ENCODE measurements at places on chromosomes 16 and 17.

DNA sequence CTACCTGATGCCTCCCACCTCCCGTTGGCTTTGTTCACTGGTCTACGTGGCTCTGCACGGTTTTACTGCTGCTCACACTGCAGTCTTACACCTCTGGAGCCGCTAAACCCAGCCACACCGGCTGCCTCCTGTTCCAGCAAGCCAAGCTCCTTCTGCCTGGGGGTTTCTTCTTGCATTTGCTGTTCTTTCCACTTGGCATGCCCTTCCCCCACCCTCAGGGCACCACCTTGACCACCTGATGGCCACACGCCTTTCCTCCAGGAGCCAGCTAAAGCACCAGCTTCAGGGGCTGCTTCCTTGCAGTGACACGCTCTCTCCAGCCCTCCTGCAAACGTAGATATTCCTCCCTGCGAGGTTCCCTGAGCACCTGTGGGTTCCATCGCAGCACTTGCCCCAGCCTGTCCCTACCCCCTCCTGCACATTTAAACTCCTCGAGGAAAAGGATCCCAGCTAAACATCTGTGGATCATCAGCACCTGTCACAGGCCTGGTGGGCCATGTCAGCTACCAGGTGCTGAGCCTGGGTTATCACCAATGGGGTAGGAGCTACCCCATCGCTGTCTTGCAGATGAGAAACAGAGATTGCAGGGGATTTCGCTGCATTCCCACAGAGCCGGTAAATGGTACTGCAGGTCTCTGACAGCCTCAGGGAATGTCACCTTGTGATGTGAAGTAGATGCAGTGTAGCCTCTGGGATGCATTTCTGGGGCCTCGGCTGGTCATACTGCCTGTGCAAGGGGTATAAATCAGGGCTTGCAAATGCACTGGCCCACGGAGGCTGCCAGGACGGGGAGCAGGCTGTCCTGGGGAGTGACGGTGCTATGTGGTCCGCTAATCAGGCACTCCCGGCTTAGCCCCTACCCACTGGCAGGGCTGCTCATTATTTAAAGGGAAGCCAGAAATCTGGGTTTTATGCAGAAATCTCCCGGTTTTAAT lies 285.2 kb downstream of the CPPED1 start:
- no peak for DNase-seq

DNA sequence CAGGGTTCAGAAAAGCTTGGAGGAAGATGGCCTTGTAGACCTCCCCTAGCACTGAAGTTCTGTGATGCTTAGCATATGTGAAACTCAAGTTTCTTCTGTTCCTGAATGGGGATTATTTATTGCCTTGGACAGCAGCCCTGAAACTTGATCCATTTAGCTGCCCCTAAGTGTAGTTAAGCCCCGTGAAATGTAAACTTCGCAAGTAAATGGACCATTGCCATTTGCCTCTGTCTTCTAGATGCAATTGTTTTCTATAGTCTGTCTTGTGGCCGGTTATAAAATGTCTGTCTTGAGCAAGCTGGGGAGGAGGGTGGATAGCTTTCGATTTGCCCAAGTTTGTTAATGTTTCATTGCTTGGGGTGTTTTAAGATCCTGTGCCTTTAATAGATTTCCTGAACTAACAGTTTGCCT lies 261.8 kb downstream of the CDH13 start:
- DNase-seq: no peak

- DNase-seq: no peak
Measured at GRCh38 chr16:54460263-54460860, 173.8 kb upstream of the IRX3 start.

GRCh38 chr17:2444382-2444781 lies 43.5 kb upstream of the MNT start:
- DNase-seq: no peak

- no peak for DNase-seq
Measured at GRCh38 chr17:4585638-4585994, 1.3 kb downstream of the SMTNL2 start.

- no peak for DNase-seq
Measured at GRCh38 chr17:66527335-66527734, 224.9 kb downstream of the PRKCA start.

DNA sequence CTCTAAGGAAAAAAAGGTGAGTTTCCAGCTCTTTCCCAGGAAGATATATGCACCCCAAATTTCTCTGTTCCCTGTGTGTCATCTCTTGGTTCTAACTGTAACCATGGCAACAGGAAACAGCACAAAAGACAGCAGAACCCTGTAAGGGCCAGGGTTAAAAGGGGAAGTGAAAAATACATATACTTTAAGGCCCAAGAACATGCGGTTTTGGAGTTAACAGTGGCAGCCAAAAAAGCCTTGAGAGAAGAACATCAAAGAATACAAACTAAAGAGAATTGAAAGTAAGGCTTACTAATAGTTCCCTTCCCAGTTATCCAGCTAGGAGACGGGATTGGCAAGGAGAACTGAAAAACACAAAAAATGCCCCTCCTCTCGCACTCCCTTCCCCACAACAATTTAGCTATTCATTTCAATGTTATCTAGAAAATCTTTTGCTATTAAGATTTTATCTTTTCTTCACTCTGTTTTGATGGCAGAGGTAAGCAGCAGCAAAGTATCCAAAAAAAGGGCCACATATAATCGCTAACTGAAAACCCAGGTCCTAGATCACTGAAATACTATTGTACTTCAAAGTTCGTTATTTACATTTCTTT lies 1.5 kb downstream of the SPOP start:
- DNase-seq: no peak

DNA sequence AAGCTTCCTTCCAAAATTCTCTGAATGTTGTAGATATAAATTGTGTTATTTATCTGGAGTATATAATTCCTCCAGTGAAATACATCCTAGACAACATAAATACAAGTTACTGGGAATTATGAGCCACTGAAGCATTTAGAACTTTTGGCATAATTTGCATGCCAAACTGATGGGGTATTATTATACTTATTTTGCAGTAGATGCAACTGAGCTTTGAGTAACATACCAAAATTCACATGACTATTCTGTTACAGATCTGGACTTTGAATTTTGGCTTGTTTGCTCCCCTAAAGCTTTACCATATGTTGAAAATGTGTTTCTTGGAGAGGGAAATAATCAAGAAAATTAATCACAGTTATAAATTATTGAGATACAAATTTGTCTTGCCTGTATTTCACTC lies 372.5 kb downstream of the CDH11 start:
- DNase-seq: no peak

DNA sequence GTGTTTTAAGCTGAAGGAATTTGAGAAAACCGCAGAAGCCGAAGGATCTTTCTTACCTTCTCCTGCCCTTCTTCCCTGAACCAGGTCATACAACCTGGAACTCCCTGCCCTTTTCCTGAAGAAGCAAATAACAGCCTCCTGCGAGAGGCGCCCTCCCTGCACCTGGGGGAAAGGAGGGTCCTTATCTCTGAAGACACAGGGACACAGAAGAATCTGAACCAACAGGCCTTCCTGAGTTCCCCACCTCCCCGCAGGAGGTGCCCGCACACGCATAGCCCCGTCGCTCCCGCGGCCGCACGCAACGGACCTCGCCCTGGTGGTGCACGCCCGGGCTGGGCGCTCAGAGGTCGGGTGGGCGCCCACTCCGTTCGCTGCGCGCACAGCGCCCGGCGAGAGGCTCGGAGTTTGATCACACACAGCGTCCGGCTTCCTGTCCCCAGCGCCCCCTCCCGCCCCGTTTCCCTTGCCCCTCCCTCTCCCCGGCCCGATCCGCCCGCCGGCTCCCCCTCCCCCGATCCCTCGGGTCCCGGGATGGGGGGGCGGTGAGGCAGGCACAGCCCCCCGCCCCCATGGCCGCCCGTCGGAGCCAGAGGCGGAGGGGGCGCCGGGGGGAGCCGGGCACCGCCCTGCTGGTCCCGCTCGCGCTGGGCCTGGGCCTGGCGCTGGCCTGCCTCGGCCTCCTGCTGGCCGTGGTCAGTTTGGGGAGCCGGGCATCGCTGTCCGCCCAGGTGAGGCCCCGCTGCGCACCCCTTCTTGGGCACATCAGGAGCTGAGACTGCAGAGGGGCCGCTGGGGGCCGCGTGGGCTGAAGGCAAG lies at the start of gene TNFSF12:
TNFSF12 (plus strand) TSS at position 474 of the 816 bp plus-strand sequence; CDS start at position 570, 96 bp downstream.
- DNase-seq: peak; percentile 42

- DNase-seq: no peak
Measured at GRCh38 chr16:49923411-49923810, 67.5 kb upstream of the ZNF423 start.

DNA sequence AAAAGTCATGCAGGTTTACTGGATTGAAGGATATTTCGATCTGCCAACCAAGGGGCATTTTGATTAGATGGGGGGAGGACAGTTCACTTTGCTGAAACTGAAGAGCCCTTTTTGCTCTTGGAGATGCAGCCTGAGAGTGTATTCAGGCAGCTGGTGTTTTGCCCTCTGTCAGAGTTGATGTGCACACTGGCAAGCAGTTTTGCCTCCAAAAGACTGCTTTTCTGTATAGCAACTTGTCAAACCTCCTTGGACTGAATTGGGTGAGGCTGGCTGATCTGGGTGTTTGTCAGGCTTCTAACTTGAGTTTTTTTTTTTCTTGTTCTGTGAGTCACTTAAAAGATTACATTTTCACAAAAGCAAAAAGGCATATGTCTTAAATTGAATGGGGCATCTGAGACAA lies 22.6 kb upstream of the ANKFN1 start:
- no peak for DNase-seq
